Activated T-helper 1 cell treated with anti-CD3 and anti-CD28 coated beads, Interleukin-2, amount 50 U/mL, for 16 hours (primary cell): ENCODE measurements at places on chromosomes 1 and 21.

DNA sequence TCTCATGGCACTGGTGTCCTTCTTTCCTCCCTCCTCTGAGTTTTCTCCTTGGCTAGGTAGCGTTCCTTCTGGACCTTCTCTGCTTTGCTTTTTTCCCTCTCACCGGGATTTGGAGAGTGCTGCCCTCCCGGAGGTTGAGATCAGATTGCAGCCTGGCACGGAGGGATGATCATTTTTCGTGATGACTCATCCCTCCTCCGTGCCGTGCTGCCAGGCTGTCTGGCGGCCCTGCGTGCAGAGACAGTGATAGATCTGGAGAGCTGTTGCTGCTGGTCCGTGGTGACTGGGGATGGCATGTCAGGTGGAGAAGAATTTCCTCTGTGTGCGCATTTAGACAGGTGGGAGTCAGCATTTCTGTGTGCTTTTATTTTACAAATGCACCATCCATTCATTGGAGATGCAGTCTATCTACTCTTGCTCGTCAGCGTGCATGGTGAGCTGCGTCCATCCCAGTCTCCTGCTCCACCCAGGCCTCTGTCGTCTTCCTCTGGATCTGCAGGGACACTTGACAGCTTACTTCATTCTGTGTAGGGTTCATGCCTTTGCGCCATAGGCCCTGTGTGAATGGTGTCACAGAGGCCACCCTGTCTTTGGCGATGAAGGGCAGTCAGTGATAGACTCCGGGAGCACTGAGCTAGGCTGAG lies 104.4 kb downstream of the PCBP3 start:
- no peak for DNase-seq

- no peak for DNase-seq
Measured at GRCh38 chr21:42389449-42389835, 6.4 kb downstream of the TMPRSS3 start.

DNA sequence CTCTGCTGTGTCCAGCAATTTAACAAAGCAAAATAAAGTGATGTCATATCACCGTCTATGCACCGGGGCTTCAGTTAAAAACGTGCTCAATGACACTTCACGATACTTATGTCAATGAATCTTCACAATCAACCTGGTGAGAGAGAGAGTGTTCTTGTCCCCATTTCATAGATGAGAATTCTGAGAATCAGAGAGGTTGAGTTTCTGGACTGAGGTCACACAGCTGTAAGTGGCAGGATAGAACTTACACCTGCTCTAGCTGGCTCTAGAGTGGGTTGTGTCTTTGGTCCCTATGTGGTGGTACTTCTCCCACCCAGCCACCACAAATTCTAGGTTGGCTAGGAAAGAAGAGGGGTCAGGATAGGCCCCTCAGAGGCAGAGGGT lies 5.2 kb downstream of the NTRK1 start:
- DNase-seq, result no peak

DNA sequence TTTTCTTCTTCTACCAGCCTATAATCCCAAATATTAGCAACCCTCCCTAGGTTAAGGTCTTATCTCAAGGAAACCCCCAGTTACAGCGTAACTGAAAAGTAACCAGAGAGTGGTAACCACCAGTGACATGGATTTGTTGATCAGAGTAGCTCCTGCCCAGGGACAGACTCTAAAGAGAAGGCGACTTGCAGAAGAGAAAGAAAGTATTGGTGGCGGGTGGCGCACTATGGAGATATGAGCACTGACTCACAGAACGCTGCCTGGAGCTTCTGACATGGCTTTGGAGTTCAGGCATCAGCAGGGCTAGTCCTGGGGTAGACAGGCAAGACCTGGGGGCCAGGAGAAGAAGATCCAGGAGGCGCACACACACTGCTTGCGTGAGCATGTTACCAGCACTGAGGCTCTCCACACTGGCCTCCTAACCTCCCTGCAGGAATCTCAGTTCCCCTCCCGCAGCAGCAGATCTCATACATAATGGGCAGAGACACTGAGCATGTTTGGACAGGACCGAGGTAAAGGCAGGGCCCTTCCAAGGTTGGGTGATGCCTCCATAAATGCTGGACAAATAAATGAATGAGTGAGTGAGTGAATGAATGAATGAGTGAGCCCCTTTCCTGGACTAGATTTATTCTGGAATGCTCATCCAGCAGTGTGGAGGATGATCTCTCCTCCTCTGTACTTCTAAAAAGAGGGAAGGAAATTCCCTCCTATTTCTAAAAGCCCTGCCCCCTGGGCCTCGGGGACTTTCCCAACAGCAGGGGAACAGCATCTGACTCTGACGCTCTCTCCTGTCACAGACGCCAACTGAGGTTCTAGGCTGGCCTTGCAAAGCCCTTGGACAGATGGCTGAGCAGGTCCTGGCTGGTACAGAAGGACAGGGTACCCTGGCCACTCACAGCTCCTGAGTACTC lies 175.5 kb downstream of the CLIC6 start:
- DNase-seq, result no peak

DNA sequence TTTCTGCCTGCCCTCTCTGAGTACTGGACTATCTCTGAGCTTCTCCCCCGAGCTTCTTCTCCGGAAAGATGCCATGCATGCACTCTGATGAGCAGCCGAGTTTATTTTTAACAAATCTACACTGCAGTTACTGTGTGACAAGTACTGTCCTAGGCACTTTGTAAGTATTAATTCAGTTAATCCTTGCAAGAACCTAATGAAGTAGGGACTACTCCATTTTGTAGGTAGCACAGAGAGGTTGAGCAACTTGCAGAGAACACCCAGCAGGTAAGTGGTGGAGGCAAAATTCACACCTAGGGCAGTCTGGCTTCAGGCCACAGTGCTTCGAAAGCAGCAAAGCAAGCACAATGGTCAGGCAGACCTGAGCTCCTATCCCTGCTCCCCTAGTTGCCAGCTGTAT lies 3.8 kb upstream of the TAL1 start:
- no peak for DNase-seq

GRCh38 chr1:201110138-201110537 lies 2.1 kb downstream of the CACNA1S start:
- DNase-seq, result no peak

DNA sequence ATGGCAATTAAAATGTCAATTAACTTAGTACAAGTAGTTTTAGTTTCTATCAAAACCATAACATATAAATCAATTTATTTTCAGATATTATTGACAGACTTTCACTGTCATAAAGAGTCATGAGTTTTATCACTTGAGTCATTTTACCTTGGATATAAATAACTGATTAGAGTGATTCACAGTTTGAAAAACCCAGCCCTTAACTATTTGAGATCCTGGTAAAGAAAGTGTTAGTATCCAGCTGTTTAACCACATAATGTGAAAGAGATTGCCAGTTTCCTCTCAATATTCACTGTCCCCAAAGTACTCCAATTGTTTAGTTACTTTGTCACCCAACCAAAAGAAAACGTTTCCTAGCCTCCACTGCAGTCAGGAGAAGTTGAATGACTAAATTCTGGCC lies 91.3 kb downstream of the UCHL5 start:
- no peak for DNase-seq

GRCh38 chr1:160658814-160659193 lies 12.0 kb upstream of the SLAMF1 start:
- DNase-seq, result no peak

GRCh38 chr1:67579623-67580394 lies 105.2 kb upstream of the GADD45A start:
- no peak for DNase-seq

DNA sequence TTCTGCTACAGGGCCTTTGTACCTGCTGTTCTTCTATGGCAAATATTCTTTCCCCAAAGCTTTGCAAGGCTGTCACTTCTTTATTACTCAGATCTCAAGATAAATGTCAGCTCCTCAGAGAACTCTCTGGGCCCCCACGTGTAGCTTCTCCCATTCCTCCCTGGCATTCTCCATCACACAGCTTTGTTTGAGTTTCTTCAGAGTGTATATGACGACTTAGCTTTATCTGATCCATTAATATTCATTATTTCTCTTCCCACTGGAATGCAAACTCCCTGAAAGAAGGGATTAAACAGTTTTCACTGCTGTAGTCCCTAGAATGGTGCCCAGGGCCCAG lies 174.6 kb upstream of the EDN2 start:
- no peak for DNase-seq

DNA sequence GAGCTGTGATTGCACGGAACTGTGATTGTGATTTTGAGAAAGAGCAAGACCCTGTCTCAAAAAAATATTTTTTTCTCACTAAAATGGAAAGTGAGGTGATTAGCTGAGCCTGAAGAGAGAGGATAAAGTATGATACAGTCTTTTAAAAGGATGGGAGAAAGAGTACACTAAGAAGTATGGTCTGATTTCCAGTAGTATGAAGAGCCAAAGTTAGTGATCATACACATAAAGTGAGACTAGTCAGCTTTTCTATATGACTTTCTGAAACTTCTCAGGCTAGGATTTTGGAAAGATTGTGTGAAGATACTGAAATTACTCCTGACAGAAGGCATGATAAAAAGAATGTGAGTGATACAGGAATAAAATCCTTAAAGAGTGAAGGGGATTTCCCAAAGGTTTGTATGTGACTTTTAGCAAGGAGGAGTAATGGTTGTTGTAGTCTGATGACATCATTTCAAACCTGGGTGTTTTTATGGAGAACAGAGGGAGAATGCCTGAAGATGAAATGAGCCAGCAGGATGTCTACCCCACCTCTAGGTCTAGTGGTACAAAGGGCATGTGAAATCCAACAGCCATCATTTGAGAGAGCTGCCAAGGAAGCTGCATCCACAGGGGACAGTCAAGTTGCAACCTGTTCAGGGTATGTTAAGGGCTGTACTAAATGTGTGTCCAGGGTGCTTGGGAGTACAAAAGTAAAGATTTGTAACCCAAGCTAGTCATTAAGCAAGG lies 157.7 kb downstream of the PIK3R3 start:
- no peak for DNase-seq

DNA sequence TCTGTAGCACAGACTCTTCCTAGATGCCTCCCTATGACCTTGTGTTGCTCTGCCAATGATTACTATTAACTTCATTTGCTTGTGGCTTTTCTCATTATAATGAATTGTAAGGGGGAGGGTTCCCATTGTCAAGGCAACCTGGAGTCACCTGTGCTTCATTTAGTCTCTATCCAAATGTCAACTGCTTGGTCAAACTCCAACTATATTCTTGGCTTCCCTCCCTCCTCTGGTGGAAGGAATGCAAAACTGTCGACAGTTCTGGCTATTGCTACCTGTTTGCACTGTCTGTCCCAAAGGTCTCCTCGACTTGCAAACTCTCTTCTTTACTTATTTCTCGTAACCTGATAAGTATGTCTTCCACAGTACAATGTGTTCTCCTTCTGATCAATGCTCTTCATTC lies 100.3 kb downstream of the CACNA1E start:
- no peak for DNase-seq

DNA sequence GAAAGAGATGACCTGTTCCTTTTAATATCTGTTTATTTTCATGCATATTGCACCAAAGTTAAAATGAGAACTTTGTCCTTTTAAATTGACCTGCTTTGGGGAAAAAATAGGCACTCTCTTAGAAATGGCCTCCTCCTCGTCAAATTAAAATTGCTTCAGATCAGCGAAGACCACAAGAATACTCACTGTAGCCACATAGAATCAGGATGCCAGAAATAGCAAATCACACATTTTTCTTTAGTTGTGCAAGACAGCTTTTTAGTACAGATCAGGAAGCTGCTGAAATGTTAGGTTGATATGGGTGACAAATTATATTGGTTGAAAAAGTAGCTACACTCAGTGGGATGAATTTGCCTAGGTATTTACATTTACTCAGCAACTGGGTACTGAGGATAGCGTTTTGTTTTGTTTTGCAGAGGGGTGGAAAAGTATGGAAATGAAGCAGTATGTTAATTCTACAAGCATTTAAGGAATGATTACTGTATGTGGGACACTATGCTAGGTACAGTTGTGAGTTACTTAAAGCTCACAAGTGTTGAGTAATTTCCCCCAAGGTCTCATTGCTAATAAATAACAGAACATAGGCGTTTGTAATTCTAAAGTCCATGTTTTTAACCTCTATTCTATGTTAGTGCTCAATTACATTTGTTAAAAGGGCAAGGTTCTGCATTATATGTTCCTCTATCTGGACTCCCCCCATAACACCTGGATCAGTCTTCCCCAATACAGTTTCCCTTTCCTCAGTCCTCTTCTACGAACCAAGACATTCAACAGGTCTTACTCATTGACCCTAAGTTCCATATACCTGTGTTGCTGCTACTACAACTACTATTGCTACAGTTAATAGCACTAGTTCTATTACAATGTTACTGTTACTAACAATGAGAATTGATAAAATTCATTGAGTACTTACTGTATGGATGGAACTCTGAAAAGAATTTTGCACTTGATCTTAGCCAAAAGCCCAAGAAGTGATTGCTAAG lies 99.4 kb upstream of the S1PR1 start:
- DNase-seq, result no peak

GRCh38 chr1:114559356-114559755 lies 22.1 kb downstream of the BCAS2 start:
- no peak for DNase-seq

GRCh38 chr1:19429611-19430010 lies 55.7 kb downstream of the CAPZB start:
- no peak for DNase-seq

GRCh38 chr1:1356796-1357401 lies 1.5 kb downstream of the MXRA8 start:
- DNase-seq, result no peak

DNA sequence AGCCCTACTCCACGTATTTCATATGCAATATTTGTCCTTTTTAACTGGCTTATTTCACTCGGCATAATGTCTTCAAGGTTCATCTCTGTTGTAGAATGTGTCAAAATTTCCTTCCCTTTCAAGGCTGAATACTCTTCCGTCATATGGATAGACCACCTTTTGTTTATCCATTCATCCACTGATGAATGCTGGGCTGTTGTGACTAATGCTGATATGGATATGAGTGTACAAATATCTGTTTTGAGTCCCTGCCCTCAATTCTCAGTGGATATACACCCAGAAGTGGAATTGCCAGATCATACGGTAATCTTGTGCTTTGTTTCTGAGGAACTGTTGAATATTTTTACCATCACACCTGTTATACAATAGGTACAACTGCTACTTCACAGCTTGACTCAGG lies 155.2 kb upstream of the IRF2BP2 start:
- DNase-seq, result no peak

- DNase-seq, result no peak
Measured at GRCh38 chr1:84163123-84163931, 19.3 kb downstream of the PRKACB start.

- DNase-seq, result no peak
Measured at GRCh38 chr1:13766592-13767564, 66.9 kb downstream of the PRDM2 start.

GRCh38 chr1:111172463-111172862 lies 28.0 kb downstream of the DENND2D start:
- DNase-seq, result no peak
